ENCODE measurements at places on chromosomes 5 and 9.

- no peak for DNase-seq
Observed at GRCh38 chr5:38878391-38879077, 32.7 kb downstream of the OSMR start.

GRCh38 chr5:127170918-127171600 lies 97.8 kb upstream of the C5orf63 start:
- no peak for DNase-seq

GRCh38 chr5:140432916-140433315 lies 31.3 kb downstream of the ANKHD1 start:
- no peak for DNase-seq

- DNase-seq, result no peak
Observed at GRCh38 chr5:9295466-9295801, 250.4 kb downstream of the SEMA5A start.

GRCh38 chr5:170353961-170354360 lies 35.2 kb downstream of the KCNMB1 start:
- DNase-seq, result peak; percentile 16

- no peak for DNase-seq
Observed at GRCh38 chr9:131635892-131636291, 90.6 kb downstream of the PRRT1B start.

DNA sequence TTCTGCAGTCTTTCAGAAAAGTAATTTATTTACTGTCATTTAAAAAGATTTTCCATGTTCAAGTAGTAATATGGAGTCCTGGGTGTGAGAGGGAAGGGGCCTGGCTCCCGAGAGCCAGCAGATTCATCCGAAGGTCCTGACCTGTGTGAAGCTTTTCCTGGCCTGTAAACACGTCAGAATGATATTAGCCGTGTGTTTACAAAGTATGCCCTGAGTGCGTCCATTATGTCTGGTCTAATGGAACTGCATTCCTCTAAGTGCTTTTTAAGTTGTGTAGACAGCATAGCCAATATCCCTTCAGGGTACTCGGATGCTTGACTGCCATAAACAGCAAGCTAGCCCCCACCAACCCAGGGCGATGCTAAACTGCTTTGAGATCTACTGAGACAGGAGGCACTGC lies 495.2 kb downstream of the AGTPBP1 start:
- DNase-seq, result no peak

- DNase-seq, result no peak
Observed at GRCh38 chr5:32598997-32599549, 13.7 kb downstream of the SUB1 start.

- no peak for DNase-seq
Observed at GRCh38 chr9:224026-224425, 9.4 kb downstream of the DOCK8 start.

DNA sequence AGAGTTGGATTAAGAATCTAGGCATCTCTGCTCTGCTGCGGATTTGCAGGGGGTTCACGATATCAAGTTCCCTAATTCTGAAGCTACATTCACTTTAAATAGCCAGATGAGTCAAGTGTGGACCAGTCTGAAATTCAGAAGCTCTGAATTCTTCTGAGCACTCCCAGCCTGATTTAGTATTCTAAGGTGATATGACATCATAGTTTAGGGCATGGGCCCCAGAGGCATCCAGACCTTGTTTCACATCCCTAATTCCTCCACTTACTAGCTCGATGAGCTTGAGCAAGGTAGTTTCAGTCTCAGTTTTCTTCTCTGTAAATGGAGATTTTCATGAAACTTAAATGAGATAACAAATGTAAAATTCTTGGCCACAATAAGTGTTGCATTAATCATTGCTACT lies 65.2 kb downstream of the TMEM167A start:
- no peak for DNase-seq

DNA sequence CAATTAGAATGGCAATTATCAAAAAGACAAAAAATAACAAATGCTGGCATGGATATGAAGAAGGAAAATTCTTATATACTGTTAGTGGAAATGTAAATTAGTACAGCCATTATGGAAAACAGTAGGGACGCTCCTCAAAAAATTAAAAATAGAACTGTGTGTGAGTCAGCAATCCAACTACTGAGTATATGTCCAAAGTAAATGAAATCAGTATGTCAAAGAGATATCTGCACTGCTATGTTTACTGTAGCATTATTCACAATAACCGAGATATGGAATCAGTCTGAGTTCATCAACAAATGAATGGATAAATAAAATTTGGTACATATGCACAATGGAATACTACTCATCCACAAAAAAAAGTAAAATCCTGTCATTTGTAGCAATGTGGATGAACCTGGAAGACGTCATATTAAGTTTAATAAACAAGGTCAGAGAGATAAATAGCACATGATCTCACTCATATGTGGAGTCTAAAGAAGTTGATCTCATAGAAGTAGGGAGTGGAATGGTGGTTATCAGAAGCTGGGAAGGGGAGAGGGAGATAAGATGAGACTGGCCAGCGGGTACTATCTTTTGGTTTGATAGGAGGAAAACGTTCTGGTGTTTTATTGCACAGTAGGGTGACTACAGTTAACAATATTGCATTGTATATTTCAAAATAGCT lies 16.6 kb upstream of the SHC3 start:
- no peak for DNase-seq

DNA sequence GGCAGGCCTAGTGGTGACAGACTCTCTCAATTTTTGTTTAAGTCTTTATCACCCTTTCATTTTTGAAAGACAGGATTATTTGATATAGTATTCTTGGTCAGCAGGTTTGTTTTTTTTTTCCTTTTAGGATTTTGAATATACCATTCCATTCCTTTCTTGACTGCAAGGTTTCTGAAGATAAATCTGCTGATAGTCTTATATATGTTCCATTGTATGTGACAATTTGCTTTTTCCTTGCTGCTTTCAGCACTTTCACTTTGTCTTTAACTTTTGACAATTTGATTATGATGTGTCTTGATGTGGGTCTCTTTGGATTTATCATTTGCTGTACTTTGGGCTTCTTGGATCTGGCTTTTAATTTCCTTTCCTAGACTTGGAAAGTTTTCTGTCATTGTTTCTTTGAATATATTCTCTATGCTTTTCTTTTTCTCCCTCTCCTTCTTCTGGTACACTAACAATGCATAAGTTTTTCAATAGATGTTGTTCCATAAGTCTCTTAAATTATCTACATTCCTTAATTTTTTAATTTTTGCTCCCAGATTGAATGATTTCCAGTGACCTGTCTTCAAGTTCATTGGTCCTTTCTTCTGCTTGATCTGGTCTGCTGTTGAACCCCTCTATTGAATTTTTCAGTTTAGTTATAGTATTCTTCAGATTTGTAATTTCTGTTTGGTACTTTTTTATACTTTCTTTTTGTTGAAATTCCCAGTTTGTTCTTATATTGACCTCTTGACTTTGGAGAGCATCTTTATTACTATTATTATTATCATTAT lies 14.6 kb upstream of the FBXW2 start:
- no peak for DNase-seq

DNA sequence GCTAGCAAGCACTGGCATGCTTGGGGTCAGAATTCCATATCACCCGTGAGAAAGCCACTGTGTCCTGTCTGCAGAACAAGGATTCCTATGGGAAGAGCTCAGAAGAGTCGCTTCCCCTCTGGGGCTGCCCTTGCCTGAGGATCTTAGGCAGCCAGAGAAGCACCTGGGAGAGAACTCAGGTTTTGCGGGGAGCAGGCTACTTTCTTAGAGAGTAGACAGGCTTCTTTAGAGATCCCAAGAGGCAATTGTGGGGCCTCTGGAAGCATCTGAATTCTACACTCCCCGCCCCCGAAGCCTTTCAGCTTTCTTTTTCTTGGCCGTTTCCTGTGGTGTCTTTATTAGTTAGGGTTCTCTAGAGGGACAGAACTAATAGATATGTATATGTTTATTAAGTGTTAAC lies 40.9 kb downstream of the PHF2 start:
- DNase-seq, result no peak

GRCh38 chr9:27210588-27210987 lies 86.4 kb downstream of the EQTN start:
- no peak for DNase-seq

DNA sequence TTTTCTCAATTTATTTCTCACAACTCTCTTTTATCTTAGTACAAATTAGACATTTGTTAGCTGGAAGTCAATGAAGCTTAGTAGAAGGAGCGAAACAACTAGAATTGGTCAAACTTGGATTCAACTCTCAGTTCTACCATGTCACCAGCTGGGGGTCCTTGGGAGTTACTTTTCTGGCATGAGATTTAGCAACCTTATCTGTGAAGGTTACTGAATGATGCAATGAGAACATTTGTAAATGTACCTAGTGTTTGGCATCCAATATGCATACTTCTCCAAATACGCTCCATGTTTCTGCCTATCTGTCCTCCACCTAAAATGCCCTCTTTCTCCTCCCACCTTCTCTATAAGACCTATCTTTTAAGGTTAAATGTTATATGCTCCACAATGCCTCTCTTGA lies 6.3 kb downstream of the HNRNPA0 start:
- no peak for DNase-seq

- no peak for DNase-seq
Observed at GRCh38 chr9:38061326-38061977, 7.6 kb downstream of the SHB start.

GRCh38 chr5:141518618-141519015 lies 29.7 kb downstream of the PCDHGC5 start:
- DNase-seq, result no peak

GRCh38 chr9:118271331-118271730 lies 567.1 kb downstream of the TLR4 start:
- DNase-seq, result no peak

- no peak for DNase-seq
Observed at GRCh38 chr5:147826361-147826760, 5.1 kb downstream of the SPINK1 start.

DNA sequence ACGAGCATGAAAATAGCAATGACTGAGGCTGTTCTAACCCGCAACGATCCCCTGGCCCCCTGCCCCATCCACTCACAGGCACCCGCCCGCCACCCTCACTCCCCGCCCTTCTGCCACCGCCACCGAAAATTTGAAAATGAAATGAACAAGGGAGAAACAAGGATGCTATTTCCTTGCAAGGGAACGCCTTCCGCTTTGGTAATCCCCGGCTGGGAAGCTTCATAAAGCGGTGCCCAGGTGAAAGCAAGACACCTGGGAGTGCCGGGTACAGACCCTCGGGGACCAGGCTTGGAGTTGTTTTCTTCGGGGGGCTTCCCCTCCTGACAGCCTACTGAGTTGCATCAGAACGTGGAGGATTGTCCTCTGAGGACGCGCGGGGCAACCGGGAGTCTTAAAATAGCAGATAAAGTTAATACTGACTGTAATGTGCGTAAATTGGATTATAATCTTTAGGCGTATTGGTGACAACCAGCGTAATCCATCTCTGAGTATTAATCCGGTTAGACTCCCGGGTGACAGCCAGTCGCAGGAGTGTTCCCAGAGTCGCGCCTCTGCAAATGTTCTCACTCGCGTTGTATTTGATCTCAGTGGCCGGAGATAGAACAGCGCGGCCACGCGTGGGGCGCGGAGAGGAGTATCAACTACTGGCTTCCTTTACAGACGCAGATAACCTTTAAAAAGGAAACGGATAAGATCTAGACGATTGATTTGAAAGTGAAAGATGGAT lies 885 bp upstream of the MLLT3 start:
- DNase-seq, result no peak

GRCh38 chr5:176979669-176980068 lies 26.9 kb downstream of the UIMC1 start:
- DNase-seq, result no peak

DNA sequence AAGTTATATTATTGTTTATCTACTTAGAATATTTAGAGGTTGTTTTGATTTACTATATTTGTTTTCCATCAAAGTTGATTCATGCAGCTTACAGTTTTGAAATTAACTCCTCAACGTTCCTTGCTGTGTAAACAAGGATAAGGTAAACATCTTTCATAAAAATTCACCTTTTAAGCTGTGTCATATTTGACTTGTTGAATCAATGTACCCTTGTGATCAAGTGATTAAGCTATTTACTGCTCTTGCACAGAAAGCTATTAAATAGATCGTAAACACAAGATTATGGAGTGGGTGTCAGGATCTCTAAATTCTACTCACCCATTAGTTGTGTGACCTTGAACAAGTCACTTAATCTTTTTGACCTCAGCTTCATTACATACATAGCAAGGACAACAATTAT lies 2054.0 kb upstream of the NUDT12 start:
- DNase-seq, result no peak

GRCh38 chr5:78758169-78758839 lies 109.7 kb upstream of the LHFPL2 start:
- no peak for DNase-seq

DNA sequence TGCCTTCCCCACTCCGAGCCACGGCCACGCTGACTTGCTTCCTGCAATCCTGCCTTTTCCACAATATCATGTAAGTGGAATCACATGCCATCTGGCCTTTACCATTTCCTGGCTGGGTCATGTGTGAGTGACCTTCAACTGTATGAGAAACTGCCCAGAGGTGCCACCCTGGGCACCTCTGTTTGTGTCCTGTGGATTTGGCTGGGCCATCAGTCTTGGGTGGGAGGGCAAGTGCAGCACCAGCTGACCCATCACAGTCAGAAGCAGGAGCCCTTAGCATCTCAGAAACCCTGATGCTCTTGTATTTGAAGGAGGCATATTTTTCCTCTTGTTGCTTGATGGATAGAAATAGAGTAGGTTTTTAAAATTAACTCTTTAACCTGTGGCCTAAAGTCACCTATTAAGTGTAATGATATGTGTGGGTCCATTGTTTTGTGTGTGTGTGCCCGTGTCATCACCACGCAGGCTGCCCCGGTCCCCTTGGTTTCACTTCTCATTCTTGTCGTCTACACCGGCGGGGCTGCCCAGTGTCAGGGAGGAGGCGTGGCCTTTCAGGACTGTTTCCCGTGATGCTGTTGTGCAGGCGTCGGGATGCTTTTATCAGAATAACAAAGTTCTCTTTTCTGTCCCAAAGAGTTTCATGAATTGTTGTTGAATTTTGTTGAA lies 52.1 kb upstream of the CACNA1B start:
- DNase-seq, result no peak

GRCh38 chr5:43110606-43111170 lies 10.0 kb upstream of the ZNF131 start:
- DNase-seq, result no peak

GRCh38 chr9:88011005-88011766 lies 36.9 kb upstream of the CDK20 start:
- DNase-seq, result no peak

- DNase-seq, result no peak
Observed at GRCh38 chr5:146731909-146732659, 146.5 kb downstream of the PPP2R2B start.

DNA sequence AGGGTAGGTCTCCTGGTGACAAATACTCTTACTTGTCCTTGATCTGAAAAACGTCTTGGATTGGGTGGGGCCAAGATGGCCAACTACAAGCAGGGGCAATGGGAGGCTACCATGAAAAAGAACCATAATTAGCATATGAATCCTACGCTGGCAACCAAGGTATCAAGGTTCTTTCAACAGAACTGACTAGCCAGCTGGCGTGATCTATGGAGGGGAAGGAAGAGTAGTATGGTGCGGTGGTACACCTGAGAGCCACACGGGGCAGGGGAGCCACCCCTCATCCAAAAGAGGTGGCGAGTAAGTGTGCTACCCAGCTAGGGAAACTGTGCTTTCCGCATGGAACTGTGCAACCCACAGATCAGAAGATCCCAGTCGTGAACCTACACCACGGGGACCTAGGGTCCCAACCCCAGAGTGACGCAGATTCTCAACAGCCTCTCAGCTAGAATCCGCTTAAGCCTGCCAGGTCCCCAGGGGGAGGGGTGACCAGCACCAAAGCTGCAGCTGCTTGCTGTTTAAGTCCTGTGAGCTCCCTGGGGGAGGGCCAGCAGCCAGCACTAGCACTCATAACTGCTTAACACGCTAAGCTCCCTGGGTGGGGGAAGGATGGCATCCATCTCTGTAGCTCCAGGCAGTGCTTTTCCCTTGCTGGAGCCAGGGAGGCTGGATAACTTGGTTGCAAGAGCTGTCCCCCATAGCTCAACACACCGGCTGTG lies 334.8 kb downstream of the FBXL17 start:
- no peak for DNase-seq

Measured in NCI-H2107 (cell line).